ENCODE measurements at places on chromosomes 3 and 15.

DNA sequence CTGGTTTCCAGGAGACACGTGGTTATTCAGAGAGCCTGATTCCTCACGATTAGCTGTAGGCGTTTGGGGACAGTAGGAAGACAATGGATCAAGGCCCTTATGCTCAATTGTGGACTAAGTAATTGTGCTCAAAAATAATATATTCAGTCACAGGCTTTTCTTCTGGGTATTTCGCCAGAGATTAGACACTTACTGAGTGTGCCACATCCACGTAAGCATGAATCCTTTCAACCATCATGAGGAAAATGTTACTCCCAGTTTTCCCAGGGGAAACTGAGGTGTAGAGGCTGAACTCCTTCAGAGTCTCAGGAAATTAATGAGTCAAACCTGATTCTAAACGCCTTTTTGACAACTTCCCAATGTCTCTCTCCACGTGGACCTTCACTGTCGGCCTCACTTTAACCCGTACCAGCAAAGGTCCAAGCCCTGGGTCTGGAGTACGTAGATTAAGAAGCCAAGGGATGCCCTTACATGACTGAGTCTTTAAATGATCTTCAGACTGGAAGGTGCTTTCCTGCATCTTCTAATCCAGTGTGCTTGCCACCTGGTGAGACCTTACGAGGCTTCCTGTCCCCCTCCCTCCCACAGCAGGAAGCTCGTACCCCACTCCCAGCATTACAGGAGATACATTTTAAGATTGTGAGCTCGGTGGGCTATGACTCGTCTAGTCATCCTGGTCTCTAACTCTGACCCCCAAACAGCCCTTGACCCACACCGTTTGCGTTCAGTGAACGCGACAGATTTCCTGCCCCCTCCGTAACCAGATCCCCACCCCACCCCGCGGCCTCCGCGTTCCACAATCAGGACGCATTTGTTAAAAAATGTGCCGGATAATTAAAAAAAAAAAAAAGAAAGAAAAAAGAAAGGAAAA is 1.7 kb downstream of the PKM start:
- DNase-seq: peak; percentile 43

DNA sequence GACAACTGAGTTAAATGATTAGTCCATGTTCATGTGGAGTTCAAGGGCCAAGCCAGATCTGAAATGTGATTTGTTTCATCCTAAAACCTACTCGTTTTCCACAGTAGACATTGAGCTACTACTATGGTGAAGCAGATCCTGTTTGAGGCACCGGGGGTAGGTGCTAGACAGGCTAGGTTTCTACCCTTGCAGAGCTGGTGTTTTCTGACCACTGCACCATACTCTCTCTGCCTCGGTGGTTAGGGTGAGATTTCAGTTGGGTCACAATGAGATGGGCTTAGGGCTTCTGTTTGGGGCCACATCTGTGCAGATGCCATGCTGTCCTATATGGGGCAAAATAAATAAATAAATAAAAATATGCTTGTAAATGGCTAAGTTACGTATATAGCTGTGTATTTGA is 99.3 kb downstream of the OXNAD1 start:
- no peak for DNase-seq

DNA sequence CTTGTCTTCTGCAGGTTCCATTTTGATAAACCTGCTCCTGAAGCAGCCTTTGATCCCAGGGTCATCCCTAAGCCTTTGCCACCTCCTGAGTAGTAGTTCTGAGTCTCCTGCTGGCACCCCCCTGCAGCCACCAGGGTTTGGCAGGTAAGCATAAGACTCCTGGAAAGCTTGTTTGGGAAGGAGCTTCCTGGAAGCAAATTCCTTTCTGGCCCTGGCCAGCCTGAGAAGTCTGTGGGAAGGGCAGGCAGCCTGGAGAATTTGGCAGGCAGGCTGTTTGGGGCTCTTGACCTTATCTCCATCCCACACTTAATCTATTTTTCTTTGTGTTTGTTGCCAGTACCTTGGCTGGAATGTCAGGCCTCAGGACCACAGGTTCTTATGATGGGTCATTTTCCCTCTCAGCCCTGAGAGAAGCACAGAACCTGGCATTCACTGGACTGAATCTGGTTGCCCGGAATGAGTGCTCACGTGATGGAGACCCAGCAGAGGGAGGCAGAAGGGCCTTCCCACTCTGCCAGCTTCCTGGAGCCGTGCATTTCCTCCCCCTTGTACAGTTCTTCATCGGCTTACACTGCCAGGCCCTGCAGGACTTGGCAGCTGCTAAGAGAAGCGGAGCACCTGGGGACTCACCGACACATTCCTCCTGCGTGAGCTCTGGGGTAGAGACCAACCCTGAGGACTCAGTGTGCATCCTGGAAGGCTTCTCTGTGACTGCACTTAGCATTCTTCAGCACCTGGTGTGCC is 13.4 kb downstream of the ATRIP start:
- no peak for DNase-seq

GRCh38 chr3:16671690-16672089 is 66.5 kb upstream of the DAZL start:
- DNase-seq: no peak

DNA sequence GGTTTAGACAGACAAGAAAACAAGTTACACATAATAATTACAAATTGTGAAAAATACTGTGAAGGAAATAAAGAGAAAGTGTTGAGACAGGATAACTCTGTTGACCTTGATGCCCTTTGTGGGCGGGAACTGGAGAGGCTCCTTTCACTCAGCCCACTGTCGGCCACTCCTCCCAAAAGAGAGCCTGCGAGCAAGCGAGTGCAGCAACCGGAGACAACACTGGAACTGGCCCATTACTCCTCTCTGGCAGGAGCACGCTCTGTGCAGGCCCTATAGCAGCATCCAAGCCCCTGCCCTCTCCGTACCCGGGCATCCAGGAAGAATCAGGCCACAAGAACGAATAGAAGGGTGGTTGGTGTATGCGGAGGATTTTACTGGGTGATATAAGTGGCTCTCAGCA is 16.2 kb upstream of the DUT start:
- DNase-seq: no peak

DNA sequence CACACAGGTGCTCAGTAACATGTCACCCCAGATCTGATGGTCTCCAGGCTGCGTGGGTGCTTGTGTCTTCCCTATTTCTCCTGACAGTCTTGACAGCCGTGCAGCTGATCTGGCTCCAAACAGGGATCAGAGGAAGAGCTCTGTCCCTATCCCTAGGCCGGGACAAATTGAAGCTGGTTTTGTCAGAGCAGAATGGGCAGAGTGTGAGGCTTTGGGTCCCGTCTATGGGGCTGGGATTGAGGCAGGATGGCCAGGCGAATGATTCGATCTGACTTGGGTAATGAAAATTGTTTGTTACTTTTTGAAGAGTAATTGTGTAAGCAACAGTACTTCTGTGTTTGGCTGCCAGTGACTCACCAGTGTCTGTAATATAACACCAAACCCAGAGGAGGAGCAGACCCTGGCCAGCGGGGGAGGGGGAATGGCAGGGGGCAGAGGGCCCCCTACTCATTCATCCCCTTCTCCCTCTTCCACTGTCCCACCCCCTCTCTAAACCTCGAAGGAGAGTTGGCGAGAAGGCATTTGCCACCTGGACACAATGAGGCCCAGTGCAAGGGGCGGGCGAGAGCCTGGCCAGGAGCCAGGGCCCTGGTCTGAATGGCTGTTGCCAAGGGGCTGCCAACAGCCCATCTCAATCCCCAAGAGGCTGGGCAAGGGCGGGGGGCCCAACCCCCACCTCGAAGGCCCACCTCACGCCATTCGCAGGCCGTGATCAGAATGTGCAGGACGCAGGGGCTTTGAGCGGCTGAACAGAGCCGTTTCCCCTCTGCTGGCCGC is 4.9 kb upstream of the MAGEF1 start:
- no peak for DNase-seq

DNA sequence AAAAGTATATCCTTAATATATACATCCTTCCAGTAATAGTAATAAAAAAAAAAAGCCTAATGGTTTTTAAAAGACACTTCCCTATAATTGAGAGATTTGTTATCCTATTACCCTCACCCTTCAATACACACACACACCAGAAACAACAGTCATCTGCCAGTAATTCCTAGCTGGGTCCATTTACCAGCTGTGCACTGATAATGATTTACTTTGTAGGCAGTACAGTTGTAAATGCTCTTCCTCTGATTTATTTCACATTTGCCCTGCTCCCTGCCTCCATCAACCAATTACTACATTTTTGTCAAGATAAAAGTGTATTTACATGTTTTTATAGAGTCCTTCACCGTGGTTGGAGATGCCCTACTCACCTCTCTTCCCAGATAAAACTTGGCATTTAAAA is 12.4 kb downstream of the TPM1 start:
- no peak for DNase-seq

- no peak for DNase-seq
Measured at GRCh38 chr15:57322602-57323250, 53.6 kb upstream of the CGNL1 start.

GRCh38 chr3:48470286-48470685 is 23.7 kb downstream of the ATRIP start:
- no peak for DNase-seq

GRCh38 chr3:112273536-112273935 is 20.5 kb downstream of the SLC9C1 start:
- no peak for DNase-seq

- DNase-seq: no peak
Measured at GRCh38 chr3:149765762-149766334, 13.6 kb upstream of the COMMD2 start.
